NCI-H748 treated with DMSO at 0.1 percent for 48 hours (cell line): ENCODE measurements at places on chromosomes 11 and 22.

GRCh38 chr22:47551431-47551775 is 789.0 kb downstream of the TBC1D22A start:
- DNase-seq: no peak

GRCh38 chr11:63511048-63511748 is 5.3 kb downstream of the LGALS12 start:
- no peak for DNase-seq

DNA sequence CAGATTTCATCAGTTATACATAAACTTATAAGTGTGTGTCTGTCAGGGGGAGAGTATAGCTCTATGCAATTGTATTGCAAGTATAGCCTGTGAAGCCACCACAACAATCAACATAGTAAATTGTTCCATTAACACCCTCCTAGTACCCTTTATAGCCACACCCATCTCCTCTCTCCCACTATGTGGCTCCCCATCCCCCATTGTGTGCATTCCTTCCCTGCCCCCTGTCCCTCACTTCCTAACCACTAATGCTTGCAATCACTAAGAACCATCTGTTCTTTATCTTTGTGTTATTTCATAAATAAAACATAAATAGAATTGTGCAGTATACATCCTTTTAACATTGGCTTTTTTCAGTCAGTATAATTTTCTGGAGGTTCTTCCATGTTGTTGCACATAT is 83.1 kb upstream of the SLC5A12 start:
- no peak for DNase-seq

DNA sequence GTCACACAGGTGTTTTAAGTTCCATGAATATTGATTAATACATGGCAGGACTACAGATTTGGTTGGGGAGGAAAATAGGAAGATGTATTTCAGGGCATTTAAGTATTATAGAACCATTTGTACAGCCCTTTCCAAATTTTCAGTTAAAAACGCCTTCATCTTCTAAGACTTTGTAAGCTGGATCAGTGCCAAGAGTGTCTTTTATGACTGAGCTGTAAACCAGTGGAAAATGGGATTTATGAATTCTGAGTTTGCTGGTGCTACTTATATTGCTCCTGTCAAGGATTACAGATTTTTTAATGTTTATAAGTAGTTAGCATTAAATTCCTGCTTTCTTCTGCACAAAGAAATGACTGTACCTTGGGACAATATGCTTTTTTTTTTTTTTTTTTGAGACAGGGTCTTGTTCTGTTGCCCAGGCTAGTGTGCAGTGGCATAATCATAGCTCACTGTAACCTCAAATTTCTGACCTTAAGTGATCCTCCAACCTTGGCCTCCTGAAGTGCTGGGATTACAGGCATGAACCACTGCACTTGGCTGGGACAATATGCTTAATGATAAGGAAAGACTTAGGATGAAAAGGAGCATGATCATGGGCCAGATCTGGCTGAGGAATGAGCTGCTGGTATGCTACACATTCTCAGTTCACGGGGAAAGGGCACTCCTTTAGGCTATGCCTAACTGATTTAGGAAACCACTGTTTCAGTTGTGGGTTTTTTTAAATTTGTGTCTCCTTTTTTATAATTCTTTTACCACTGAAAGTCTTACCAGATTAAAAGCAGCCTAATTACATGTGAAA is 113.6 kb upstream of the MTNR1B start:
- DNase-seq: no peak

DNA sequence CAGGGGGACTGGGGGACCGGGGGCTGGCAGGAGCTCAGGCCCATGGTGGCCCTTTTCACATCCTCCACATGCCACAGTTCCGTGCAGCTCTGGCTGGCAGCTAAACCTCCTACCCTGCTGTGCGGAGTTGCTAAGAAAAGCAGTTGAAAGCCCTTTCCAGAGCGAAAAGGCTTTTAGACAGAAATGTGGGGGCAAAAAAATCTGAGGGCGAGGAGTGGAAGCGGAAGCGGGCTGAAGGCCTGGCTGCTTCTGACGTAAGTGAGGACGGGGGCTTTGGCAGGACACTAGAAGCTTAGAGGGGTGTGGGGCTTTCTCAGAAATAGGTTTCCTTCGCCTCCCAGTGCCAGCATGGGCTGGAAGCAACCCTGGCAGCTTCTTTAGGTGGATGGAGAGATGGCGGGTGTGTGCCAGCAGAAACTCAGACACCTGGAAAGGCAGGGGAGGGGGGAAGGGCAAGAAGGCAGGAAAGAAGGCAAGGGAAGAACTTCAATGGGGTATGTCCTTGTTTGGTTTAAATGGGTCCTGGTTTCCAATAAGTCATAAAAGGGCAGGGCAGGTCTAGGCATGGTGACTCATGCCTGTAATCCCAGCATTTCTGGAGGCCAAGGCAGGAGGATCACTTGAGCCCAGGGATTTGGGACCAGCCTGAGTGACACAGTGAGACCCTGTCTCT is 11.2 kb upstream of the DGKZ start:
- DNase-seq: no peak

DNA sequence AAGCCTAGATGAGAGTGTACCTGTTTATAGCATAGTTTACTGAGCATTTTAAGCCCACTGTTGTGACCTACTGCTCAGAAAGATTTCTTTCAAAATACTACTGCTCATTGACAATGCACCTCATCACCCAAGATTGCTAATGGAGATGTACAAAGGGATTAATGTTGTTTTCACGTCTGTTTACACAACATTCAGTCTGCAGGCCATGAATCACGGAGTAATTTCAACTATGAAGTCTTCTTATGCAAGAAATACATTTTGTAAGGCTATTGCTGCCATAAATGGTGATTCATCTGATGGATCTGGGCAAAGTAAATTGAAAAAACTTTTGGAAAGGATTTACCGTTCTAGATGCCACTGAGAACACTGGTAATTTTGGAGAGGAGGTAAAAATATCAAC is 112.9 kb downstream of the KIF18A start:
- no peak for DNase-seq

DNA sequence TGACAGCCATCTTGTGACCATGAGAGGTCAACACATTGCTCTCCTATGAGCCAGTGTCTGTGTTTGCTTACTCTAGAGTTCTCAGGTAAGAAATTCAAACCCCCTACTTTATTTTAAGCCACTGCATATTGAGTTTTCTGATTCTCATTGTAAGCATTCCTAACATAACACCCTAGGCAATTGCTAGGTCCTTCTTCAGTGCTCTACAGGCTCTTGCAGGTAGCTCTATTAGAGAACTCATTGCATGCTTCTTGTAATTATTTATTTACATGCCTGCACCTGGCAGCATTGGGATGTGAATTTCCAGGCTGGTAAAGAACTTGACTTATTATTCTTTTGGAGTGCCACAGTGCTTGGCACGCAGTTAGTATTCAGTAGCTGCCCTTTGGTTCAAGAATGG is 288.8 kb upstream of the SYN3 start:
- DNase-seq: no peak

DNA sequence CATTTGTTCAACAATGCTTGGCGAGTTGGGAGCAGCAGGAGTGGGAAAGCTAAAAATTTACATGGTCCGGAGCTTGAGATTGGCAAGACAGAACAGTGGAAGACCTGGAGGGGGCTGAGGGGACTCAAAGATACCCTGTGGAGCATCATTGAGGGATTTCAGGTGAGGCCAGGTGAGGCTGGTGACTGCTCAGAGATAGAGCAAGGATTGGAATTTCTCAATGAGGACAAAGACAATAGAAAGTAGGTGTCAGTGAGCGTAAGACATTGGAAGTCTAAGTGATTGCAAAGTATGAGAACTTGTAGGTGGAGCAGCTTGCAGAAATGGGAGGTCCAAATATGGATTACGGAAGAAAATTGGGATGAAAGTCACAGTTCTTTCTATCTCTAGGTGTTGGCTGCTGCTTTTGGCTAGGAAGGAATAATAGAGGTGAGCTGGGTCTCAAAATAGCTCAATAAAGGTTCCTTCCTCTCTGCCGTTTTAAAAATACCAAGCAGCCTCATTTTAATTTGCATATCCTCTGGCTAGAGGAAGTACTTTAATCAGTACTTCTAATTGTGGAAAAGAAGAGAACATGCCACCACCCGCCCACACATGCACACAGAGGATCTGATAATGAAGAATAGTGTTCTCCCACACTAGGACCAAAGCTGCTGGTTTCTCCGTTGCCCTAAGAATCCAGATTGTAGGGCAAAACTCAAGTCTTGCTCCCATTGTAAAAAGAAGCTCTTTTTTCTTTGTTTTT is 41.8 kb upstream of the SORL1-AS1 start:
- no peak for DNase-seq

DNA sequence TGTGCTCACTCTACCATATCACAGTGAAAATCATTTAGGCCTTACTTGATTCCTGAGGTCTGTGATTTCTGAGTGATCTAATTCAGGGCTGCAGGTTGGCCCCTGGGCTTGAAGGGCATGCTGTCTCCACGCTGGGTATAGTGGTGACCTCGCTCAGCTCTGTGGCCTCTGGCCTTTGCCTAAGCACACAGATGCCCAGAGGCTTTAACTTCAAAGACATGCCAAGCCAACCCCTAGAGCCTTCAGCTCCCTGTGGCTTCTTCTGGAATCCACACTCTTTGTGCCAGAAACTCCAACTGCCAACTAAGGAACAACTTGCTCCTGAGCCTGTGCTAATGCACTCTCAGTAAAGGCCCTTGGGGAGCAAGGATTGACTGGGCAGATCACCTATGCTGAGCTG is 232.6 kb upstream of the MPPED2 start:
- DNase-seq: no peak

- DNase-seq: no peak
Measured at GRCh38 chr11:26767060-26767459, 45.2 kb upstream of the SLC5A12 start.

DNA sequence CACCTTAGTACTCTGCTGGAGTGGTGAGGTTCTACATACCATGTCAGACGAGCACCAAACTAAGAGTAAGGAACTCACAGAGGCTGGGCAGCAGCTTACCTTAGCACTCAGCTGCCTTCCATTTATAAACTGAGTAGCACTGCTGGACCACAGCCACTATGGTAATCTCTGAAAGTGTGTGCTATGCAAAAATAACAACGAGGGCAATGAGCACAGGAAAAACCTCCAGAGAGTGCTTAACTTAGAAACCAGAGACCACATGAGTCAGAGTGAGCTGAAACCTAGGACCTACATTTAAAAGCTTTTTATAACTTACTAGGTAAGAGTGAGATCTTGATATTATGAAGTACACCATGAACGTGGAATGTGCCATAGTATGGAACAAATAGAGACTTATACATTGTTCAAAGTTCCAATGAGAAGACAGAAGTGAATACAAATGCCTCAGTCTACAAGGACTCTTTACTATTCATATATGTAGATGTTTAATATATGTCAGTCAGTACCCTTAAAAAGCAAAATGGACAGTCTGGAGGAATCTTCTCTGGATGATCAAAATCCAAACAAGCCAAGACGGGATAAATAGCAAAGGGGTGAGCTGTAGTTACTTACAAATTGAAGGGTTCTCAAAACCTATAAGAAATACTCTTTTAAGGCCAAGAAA is 17.2 kb upstream of the CD59 start:
- DNase-seq: no peak

DNA sequence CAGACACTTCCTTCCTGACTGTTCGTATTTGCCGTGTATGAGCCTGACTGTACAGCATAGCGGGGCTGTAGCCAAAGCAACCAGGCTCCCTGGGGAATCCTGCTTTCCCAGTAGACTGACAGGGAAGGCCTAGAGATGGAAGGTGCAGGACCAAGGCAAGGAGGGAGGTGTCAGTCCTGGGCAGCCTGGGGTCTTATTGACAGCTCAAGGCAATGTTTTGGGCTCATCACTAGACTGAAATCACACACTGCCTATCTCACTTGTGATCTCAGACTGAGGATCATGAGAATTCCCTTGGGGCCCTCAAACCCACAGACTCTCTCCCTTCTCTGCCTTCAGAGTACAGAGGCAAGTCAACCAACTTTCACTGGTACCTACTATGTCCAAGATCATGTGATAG is 346.8 kb upstream of the NARS2 start:
- DNase-seq: no peak

- peak; percentile 80 for DNase-seq
Measured at GRCh38 chr22:44172370-44173108, 8.2 kb upstream of the PARVG start.

- no peak for DNase-seq
Measured at GRCh38 chr11:130315354-130315970, 745 bp upstream of the ZBTB44 start.

DNA sequence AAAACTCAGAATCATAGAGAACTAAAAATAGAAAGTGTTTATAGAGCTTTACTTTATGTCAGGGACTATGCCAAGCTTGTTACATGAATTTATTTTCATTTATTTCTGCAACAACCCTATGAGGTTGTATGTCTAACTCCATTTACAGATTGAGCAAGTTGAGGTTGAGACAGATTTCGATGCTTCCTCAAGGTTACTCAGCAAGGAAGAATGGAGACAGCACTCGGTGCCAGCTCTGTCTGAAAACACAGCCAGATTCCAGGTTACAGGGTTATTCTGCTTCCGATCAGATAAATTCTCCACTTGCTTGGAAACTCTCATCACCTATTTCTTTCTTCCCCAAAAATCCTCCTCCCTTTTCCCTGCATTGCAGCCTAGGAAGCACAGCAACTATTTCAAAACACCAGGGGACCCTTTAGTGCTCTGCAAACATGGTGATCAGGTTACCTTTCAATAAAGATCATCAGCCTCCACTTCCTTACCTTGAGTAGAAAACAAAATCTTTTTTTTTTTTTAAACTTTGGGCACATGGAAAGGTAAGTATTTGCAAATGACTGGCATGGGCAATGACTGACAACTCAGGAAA is 7.0 kb downstream of the MMP3 start:
- DNase-seq: peak; percentile 35

DNA sequence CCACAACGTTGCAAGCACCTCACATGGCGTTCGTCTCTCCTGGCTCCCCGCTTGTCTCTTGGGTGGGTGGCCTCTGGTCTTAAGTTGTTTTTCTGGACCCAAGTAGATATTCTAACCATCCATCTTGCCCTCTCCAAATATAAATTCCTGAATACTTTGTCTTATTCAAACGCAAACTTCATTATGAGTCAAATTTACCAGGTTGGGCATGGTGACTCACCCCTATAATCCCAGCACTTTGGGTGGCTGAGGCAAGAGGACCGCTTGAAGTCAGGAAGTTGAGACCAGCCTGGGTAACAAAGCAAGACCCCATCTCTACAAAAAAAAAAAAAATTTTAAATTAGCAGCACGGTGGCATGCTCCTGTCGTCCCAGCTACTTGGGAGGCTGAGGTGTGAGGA is 5.1 kb upstream of the IGSF9B start:
- no peak for DNase-seq

DNA sequence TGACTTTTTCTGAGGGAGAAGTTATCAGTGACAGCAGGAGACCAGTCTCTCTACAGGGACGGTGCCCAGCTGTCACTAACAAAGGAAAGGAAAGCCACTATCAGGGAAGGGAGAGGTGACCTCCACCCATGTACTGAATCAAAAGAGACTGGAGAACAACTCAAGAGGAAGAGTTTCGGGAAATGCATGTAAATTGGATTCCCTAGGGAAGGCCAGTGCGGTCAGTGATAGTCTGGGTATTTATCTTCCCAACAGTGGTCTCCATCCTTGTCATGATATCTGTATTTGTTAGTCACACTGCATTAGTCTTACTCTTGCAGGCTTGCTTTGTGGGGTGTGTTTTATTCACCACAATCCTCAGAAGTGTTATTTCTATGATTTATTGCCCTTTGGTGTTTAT is 193.4 kb upstream of the KIRREL3 start:
- no peak for DNase-seq
